ENCODE measurements at places on chromosomes 5 and 9.
A peak's percentile ranks its signal among the peaks of the same experiment; 100 is the strongest.

DNA sequence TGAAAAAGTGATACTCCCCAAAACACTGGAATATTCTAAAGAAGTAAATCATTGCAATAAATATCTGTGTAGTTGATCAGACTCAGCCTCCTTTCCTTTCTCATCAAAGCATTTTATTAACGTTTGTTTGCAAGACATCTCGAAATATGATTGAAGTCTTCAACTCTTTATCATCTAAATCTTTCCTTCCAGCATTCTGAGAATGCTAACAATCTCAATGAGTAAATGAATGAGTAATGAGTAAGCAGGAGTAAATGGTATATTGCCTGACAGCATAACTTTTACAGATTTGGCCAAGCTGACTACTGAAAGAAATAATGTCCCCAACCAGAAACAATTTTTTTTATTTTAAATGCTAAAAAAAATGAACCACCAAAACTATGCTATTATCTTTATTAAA is 157.1 kb downstream of the SLCO4C1 start:
- no peak for DNase-seq

DNA sequence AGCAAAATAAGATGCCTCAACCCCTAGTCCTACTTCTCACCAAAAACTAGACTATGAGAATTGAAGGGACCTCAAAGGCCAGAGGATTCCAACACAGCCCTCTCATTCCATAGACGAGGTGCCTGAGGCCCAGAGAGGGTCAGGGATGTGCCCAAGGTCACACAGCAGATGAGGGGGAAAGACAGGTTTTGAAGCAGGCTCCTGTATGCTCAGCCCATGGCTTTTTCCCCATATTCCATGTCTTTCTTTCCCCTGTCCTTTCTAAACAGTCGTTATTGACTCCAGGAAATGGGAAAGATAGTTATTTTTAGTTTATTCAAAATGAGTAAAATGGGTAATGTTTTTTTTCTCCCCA is 61.2 kb upstream of the COL15A1 start:
- no peak for DNase-seq

GRCh38 chr5:147853372-147853987 is 22.0 kb upstream of the SPINK1 start:
- DNase-seq: no peak

GRCh38 chr5:16679863-16680262 is 63.1 kb upstream of the RETREG1 start:
- DNase-seq: no peak

DNA sequence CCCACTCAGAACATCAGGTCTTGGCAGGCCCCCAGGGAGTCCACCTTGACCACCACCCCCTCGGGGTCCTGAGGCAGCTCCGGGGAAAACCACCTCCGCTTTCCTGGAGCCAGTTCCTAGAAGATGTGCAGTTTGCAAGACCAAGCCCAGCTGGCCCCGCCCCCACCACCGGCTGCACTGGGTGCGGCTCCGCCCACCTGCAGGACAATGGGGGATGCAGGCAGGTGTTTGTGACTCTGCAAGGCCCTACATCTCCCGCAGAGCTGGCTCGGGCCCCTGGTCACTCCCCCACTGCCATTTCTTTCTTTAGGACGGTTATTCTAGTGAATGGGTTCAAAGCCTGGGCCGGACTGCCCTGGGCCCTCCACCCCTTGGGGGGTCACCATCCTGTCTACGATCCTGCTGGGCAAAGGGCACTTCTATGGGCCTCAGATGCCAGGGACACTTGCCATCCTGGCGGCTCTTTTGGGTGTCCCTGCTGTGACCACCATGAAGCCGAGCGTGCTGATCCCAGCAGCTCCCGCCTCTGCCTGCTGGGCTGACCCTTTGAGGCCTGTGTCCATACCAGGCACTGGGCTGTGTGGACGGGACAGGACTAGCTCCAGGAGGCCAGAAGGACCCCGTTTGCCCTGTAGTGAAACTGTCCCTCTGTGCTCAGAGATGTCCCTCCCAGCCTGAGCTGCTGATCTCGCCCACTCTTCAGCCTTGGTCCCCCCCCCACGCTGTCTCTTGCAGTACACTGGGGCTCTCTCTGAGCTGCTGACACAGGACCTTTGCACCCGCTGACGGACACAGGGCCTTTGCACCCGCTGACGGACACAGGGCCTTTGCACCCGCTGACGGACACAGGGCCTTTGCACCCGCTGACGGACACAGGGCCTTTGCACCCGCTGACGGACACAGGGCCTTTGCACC is 5.9 kb upstream of the NACC2 start:
- peak; percentile 40 for DNase-seq

DNA sequence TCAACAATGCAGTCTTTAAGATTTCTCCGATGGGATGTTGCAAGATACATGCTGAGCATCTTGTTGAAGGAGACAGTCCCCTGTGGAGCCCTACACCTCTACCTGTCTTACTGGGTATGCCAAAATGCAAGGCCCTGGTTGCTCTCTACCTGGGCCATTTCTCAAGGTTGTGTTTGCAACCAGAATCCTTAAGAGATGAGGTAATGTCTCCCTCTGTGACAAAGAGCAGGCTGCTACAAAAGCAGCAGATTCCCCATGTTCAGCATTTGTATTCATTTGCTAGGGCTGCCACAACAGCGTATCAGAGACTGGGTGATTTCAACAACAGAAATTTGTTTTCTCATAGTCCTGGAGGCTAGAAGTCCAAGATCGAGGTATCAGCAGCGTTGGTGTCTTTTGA is 138.4 kb upstream of the RPS23 start:
- no peak for DNase-seq

GRCh38 chr5:25568989-25569625 is 924.3 kb upstream of the CDH10 start:
- no peak for DNase-seq

DNA sequence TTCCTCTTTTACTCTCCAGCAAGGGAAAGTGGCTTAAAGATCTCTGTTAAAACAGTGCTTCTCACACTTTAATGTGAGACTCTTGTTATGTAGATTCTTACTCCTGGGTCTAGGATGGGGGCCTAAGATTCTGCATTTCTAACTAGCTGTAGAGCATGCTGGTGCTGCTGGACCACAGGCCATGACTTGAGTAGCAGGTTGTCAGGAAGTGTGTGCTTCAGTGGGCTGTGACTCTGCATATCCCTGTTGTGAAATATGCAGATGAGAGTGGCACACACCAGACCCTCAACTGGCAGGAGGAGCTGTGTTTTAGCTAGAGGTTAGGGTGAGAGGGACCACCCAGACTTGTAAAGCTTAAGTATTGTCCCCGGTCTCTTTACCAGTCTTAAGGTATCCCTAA is 191.1 kb upstream of the DMRT1 start:
- no peak for DNase-seq

GRCh38 chr5:5128766-5129165 is 11.4 kb upstream of the ADAMTS16 start:
- no peak for DNase-seq

- no peak for DNase-seq
Measured at GRCh38 chr9:94160594-94161501, 76.6 kb downstream of the PTPDC1 start.

- DNase-seq: peak; percentile 6
Measured at GRCh38 chr9:19939734-19940278, 151.0 kb upstream of the SLC24A2 start.

- no peak for DNase-seq
Measured at GRCh38 chr9:17315341-17315740, 180.5 kb downstream of the CNTLN start.

- DNase-seq: no peak
Measured at GRCh38 chr9:37209431-37210386, 89.3 kb downstream of the ZCCHC7 start.

DNA sequence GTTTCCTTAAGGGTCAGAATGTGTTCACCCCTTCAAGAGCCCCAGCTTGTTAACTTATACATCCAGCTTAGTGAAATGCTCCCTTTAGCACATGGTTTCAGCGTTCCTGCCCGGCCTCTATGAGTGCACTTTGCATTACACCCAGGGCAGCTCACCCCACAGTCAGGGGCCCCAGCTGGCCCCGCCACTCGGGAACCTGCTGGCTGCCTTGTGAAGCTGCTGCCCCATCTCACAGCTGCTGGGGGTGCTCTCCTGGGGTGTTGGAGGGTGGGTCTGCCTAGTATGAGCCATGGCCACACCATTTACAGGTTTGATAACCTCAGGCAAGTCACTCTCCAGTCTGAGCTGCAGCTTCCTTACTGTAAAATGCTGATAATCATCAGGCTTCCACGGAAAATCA is 32.2 kb downstream of the HRH2 start:
- DNase-seq: no peak
